NCI-H510A treated with DMSO at 0.1 percent for 48 hours (cell line): ENCODE measurements at places on chromosomes 11 and 22.
A peak's percentile ranks its signal among the peaks of the same experiment; 100 is the strongest.

- DNase-seq: no peak
Observed at GRCh38 chr22:45503050-45503815, 550 bp downstream of the FBLN1 start.

DNA sequence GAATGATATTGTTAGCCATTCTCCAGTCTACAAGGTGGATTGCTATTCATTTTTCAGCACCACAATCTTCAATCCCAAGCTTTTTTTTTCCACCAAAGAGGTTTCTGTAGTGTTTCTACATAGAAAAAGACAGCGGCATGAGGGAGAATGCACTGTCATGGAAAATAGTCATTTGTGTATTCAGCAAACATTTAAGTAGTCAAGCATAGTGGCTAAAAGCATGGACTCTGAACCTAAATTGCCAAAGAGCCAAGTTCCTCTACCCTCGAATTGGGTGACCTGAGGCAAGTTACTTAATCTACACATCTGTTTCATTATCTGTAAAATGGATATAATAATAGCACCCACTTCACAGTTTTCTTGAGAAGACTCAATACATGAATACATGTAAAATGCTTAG is 14.2 kb downstream of the GAS2 start:
- no peak for DNase-seq

DNA sequence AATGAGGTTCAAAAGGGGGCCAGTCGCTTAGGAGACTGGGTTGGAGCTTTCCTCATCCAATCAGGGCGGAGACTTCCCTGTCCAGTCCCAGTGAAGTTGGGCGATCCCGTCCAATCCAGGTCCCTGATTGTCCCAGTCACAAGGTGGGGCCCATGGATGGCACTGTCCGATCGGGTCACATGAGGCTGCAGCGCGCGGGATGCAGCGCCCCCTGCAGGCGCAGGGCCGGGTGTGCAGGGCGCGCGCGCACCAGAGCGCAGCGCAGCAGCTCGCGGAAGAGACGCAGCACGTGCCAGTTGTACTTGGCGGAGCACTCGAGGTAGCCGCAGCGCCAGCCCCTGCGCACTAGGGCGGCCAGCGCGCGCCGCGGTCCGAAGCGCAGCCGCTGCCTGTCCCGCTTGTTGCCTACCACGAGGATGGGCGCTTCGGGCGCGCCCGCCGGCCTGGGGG is 2.3 kb downstream of the RASL10A start:
- DNase-seq: no peak

DNA sequence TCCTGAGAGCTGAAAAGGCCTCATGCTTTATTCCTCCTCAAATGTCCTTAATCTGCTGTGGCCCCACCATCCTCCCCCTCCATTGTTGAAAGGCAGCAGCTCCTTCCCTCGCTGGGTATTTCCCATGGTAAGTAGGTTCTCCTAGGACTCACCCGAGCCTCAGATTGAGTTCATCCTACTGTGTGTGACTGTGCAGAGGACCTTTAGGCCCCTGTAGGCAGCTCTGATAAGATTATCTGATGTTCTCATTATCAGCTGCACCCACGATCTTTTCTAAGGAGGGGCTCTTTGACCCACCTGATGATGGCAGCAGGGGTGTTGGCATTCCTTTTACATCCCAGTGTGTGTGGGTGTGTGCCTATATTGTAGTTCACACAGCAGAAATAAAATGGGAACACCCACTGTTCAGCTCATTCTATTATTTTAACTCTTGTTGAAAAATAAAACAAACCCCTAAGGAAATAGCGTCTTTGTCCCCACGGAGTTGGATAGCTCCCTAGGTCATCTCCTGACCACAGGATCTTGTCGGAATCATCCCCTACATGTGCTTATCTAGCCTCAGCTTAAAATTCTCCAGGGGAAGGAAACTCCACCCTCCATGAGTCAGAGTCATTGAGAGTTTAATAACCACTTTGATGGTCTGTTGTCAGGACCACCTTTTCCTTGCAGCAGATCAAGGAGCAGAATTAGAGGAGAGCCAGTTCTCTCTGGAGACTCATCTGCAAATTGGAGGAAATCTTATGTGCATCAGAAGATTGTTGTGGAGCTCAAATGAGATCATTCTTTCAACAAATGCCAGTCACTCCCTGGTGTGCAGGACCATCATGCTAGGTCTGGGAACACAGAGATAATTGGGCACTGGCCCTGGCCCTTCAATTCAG is 19.3 kb downstream of the ENDOD1 start:
- no peak for DNase-seq

- DNase-seq: no peak
Observed at GRCh38 chr11:17554487-17554886, 7.4 kb downstream of the OTOG start.

GRCh38 chr11:123707606-123708205 is 33.8 kb downstream of the ZNF202 start:
- DNase-seq: peak; percentile 45

- no peak for DNase-seq
Observed at GRCh38 chr11:44812971-44813370, 86.2 kb downstream of the TSPAN18 start.

DNA sequence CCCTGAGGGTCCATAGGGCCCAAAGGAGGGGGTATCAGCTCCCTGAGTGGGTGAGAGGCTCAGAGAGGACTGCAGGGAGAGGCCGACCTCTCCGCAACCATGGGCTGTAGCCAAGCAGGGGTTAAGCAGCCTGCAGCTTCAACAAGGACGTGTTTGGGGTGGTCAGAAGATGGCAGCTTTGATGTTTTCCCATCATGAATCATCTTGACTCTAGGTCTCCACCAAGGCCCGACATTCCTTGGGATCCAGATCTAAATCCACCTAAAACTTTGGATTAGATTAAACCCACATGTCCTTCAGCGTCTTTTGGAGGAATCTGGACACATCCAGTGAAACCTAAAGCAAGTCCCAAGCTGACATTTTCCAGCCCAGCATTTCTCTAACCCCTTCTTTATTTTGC is 19.8 kb downstream of the FBLN1 start:
- no peak for DNase-seq

- DNase-seq: no peak
Observed at GRCh38 chr11:57391111-57391510, 661 bp upstream of the PRG2 start.

DNA sequence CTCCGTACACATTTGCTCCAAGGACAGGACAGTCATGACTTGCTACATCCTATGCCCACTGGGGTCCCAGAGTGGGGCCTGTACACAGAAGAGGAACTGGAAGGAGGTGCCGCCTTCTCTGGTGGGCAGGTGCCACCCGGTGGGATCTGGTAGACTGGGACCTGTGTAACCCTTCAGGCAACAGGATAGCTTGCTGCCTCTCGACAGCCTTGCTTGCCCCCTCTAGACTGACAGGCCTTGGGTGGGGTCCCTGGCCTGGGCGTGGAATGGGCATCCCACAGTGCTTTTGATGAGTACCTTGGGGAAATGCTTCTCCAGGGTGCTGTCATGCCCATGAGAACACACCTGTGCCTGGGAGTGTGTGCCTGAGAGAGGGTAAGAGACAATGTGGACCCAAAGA is 15.8 kb downstream of the SHANK3 start:
- DNase-seq: no peak

GRCh38 chr11:96393753-96394348 is 4.0 kb downstream of the JRKL start:
- no peak for DNase-seq
